ENCODE measurements at places on chromosomes 7 and 10.

GRCh38 chr10:129466703-129467358, at the start of gene MGMT:
MGMT (plus strand) TSS chr10:129467241.
- peak; percentile 70 for DNase-seq

- no peak for DNase-seq
Measured at GRCh38 chr10:32687546-32687945, 241.6 kb downstream of the CCDC7 start.

GRCh38 chr7:120360918-120361317, 87.9 kb downstream of the KCND2 start:
- DNase-seq: no peak

GRCh38 chr10:48896756-48897440, 42.7 kb downstream of the LRRC18 start:
- DNase-seq: no peak

GRCh38 chr10:126663328-126663727, 7.2 kb downstream of the C10orf90 start:
- peak; percentile 49 for DNase-seq

DNA sequence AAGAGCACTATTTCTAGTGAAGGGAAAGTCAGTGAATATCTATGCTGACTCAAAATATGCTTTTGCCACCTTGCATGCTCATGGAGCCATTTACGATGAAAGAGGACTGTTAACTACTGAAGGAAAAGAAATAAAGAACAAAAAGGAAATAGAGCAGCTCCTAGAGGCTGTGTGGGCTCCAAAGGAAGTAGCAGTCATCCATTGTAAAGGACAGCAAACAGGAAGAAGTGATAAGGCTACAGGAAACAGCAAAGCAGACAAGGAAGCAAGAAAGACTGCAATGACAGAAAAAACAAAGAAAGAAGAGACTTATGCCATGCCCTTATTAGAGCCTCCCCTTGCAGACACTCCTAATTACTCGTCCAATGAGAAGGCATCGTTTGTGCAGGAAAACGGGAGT, 12.0 kb upstream of the ZNF33B start:
- DNase-seq: no peak

- DNase-seq: peak; percentile 38
Measured at GRCh38 chr7:83579740-83580139, 69.2 kb downstream of the SEMA3E start.

DNA sequence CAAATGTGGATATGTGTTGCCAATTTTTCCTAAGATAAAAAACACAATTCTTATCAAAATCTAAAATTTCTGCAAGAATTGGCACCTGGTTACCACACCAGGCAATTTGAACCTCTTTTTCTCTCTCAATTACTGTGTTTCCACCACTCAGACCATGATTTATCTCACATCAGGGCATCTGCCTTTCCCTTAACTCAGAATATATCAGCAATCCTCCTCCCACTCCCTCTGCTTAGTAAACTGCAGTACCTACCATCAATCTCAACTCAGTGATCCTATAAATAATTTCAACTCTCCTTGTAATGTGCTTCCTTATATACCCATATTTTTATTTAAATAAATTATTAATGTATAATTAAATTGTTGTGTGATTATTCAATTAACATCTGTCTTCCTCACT, 212.3 kb upstream of the PCDH15 start:
- no peak for DNase-seq

DNA sequence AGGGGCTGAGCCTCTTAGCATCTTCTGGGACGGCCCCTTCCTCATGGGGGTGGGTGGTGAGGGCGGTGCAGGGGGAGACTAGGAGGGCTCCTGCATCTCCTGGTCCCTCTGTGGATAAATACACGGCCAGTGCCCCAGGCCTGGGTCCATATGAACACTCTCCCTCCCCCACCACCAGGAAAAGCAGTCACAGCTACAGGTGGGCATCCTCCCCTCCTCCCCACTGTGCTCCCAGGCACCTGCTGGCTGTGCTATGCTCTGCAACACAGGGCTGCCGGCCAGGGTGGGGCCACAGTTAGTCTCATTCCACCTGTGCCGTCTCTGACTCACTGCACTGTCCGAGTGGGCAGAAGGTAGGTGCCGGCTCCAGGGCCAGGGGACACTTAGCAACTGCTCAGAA, 87.3 kb upstream of the INSIG1 start:
- DNase-seq: no peak

GRCh38 chr7:129841465-129841864, 111.3 kb downstream of the UBE2H start:
- DNase-seq: peak; percentile 28

DNA sequence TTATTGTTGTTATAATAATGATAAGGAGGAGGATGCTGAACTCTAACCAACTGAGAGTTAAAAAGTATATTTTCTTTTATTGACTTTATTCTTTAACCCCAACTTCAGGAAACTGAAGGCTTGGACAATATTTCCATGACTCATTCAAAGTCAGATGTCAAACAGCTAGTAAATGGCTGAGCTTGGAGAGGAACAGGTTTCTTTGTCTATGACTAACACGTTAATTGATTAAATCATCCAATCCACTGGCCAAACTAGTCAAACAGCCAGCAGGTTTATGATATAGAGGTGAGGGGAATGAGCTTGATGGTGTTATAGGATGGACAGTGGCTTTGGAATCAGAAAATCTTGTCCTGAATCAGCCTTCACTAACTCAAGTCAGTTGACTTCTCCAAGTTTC, 119.1 kb upstream of the WDR11 start:
- DNase-seq: peak; percentile 28

DNA sequence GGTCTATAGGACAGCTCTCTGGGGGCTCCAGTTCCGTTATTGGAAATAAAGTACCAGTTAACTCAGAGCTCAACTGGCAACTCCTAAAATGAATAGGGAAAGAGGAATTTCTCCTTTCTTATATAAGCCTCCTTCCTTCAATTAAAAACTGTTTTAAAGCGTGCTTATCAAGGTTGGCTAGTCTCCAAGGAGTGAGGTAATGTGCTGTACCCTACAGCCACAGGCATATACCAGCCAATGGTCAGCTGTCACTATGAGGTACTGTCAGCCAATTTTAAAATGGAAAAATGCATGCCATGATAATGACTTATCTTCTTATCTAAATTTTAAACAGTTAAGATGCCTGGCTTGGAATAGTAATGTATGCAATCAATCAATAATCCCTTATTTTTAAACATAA, 76.2 kb downstream of the PLCE1 start:
- DNase-seq: no peak

GRCh38 chr10:3625959-3626751, 158.9 kb downstream of the KLF6 start:
- DNase-seq: peak; percentile 95

All from iris pigment epithelial cell (primary cell).